ENCODE measurements at places on chromosomes 2 and 18.

DNA sequence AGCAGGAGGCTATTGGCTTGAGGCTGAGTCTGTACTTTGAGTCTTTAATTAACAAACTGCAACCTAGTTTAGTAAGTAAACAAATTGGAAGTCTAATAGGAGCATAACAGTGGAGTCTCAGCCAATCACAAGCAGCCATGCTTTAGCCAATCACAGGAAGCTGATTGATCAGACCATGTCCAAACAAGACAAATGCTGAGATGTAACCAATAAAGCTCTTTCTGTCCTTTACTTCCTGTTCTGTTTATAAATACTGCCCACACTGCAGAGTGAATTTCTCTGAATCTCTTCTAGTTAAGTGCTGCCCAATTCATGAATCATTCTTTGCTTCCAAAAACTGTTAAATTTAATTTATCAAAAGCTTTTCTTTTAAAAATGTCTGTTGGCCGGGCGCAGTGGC lies 146.6 kb upstream of the DLX2 start:
- DNase-seq = no peak

GRCh38 chr18:64850791-64851190 lies 701.9 kb upstream of the LINC00305 start:
- no peak for DNase-seq

GRCh38 chr2:190354003-190354690 lies 10.8 kb downstream of the INPP1 start:
- no peak for DNase-seq

DNA sequence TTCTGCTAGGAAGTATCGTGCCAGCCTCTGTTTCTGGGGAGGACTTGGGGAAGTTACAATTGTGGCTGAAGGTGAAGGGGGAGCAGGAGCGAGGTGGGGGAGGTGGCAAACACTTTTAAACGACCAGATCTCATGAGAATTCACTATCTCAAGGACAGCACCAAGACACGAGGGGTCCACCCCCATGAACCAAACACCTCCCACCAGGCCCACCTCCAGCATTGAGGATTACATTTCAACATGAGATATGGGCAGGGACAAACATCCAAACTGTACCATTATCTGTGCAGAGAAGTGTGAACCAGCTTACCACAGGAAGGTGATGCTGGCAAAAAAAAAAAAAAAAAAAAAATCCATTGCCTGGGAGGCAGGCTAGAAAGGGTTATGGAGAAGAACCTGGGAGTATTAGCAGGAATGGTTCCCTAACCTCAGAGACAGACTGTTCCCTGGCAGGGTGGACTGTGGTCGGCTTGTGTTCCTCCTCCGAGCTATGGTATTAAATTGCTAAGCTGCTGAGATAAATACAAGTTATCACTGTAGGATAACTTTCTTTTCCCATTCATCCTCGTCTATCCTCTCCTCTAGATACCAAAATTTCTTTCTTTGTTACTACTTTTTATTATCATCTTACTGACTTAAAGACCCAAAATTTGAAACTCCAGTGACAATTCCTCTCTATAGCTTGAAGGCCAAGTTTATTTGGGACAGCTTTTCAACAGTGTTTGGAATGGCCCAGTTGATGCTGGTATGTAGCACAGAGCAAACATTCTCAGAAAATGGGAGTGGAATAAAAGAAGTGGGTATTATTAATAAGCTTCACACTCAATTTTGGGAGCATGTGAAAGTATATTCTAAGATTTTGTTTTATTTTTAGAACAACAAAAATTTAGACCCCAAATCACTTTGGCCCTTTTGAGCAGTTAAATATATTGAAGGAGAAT lies 73.7 kb upstream of the MAP3K20 start:
- no peak for DNase-seq

DNA sequence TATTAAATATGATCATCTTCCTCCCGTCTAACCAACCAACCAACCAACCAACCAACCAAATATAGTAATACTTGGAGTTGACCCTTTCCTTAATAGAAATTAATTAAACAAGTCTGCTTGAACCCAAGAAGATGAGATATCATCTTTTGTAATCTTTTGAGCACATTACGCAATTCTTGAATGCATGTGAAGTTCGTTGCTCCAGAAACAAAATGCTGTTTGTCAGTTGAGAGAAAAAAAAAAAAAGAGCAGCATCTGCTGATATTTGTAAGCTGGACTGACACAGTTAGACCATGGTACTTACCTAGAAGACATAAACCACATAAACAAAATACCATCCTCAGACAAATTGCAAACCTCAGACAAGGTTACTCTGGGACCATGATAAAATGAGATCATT lies 9.2 kb upstream of the SERPINB2 start:
- no peak for DNase-seq

DNA sequence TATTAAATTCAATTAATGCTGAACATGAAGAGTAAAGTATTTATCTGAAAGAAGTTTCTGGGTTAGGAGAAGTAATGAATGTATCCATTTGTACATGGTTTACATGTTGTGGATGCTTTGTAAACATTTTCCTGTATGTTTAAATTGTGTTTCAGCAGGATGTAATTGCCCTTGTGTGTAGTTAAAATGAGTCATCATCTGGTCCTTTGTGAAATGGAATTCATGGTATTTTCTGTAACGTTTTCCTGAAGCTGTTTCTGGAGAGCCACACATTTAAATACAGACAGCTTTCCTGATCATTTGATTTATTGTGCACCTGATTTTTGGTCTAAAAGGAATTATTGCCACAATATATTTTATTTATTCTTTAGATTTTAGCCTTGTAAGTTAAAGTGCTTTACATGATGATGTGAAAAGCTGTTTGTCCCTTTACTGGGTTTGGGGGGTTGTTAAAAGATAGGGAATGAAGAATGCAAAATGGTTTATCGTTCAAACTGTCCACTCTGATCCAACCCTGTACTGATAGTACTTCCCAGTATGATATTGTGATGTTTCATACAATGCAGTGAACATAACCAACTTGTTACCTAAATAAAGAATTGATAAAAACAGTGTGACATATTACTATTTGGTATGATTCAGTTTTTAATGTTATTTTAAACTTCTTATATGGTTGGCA lies 41.7 kb upstream of the SLC3A1 start:
- DNase-seq = no peak

DNA sequence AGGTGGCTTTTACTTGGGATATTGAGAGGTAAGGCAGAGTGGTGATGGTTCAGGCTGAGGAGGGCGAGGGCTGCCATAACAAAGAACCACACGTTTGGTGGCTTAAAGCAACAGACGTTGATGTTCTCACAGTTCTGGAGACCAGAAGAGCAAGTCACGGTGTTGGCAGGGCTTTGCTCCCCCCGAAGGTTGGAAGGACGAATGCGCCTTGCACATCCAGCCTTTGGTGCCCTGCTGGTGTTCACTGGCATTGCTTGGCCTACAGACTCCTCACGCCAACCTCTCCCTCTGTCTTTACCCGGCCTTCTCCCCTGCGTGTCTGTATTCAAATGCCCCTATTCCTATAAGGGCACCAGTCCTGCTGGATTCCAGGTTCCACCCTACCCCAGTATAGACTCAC lies 125.4 kb downstream of the TPO start:
- no peak for DNase-seq

DNA sequence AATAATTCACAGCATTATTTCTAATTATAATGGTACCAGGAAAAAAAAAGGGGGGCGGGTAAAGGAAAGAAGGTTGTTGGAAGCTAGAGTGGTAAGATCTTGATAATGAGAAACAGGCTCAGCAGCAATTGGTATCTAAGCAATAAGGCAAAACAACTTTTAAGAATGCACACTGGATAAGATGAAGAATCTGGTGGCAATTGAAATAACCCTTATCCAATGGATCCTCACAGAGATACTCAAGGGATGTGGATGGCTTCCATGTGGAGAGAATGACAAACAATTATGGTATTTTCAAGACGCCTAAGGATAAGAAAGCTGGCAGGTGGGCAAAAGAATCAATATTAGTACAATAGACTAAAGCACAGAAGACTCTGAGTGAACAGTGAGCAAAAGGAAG lies 153.6 kb downstream of the UPP2 start:
- no peak for DNase-seq

DNA sequence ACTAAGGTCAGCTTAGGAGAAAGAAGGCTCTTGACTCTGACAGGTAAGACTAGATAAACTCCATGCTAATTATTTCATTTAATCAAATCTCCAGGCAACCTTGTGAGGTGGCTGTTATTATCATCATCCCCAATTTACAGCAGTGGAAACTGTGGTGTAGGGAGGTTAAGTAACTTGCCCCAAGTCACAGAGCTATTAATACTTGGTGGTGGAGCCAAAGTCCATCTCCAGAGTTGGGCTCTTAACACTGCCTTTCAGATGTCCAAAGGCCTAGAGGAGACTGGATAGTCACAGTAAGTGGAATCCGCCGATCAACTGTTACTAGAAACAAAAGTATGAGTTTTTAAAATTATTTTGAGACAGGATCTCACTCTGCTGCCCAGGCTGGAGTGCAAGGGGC lies 46.6 kb upstream of the SP3 start:
- DNase-seq = no peak

DNA sequence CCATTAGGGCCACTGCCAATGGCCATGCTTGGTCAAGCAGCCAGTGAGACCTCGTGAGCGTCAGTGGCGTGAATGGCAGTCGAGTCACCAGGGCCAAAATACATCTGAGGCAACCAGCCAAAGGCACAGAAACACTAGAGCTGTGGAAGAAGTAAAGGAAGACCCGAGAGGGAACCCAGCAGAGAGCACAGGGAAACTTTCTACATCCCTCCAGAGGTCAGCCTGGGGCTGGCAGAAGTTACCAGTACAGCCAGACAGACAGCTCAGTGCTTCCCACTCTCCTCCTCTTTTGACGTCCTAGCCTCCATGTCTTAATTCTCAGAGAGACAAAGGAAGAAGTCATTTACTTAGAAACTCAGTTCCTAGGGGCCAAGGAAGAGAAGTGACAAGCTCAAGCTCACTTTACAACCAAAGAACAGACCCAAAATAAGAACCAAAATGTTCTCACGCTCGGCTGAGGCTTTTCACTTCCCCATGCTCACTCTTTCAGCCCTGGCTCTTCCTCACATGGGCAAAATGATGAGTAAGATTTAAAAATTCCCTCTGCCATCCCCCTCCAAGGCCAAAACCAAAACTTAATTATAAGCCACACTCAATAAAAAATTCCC lies 8.7 kb downstream of the CYRIA start:
- no peak for DNase-seq

- DNase-seq = no peak
Observed at GRCh38 chr2:25341753-25342371, at the start of gene DNMT3A. Gene DNMT3A (minus strand): TSS chr2:25341925. CDS start chr2:25313984, 27,941 bp downstream.

GRCh38 chr18:11909591-11910026 lies 1.5 kb upstream of the MPPE1 start:
- no peak for DNase-seq

DNA sequence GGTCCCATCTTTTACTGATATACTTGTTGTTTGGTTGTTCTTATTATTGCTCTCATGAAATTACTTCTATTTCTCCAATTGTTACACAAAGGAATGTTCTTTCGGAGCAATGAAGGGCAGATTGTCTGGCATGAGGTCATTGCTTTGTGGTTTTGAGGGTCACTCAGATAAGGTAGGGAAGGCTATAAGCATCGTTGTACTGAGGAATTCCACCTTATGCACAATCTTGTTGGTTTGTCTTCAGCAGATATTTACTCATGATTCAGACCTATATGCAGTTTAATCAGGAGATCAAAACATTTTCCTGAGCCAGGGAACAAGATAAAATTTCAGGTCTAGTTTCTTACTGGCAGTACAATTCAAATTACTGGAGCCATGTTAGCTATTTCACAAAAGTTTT lies 163.0 kb upstream of the SPHKAP start:
- no peak for DNase-seq

DNA sequence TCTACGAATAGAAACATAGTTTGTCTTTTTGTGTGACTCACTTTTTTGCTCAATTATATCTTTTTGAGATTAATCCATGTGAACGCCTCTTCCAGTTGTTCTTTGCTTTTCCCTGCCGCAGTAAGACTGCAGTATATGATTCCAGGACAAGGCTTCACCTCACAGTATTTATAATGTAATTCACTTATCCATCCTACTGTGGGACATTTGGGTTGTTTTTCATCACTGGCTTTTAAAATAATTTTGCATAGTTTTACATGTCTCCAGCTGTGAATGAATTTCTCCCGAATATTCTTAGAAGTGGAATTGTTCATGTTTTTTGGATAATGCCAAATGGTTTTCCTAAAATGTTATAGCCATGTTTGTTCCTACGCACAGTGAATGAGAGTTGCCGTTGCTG lies 21.9 kb downstream of the COPS9 start:
- DNase-seq = no peak

DNA sequence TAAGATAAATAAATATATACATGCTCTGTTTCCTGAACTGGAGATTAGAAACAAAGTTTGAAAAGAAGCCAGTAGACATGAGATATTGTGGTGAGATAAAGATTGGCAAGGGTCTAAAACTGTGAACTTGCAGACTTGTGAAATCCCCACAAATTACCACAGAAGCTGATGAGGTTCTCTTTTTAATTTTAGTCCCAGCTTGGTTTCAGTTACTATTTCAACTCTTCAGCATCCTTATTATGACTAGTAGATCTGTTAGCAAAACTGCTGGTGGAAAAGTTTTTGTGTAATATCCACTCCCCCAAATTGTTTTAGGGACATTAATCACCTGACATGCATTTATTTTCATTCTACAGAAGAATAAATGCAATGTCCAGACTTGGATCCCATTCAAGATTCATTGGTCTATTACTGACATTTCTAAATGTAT lies 20.8 kb downstream of the RASGRP3 start:
- DNase-seq = no peak

DNA sequence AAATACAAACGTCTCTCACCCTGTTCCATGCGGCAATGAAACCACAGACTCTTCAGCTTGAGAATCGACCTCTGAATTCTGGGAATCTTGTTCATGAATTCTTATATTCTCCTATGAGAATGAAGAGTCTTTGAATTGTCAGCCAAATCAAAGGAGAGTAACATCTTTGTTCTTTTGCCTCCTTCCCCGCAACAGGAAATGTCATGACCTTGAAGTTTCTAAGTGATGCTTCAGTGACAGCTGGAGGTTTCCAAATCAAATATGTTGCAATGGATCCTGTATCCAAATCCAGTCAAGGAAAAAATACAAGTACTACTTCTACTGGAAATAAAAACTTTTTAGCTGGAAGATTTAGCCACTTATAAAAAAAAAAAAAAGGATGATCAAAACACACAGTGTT lies 21.8 kb downstream of the TNFAIP6 start:
- DNase-seq = no peak

- DNase-seq = no peak
Observed at GRCh38 chr18:56727399-56727798, 76.2 kb downstream of the WDR7 start.

DNA sequence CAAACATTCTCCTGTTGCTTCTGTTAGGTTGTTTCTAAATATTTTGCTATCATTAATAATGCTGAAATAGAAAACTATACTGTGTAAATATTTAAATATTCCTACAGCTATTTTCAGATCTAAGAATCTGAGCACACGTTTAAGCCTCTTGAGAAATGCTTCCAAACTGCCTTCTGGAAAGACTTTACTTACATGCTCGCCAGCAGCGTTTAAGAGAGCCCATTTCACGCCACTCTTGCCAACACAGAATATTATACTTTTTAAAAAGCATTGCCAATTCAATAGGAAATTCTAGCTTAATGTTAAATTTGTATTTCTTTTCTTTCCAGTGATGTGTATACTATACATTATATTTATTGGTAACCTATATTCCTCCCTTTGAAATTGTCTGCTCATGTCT lies 92.0 kb downstream of the TMEM163 start:
- DNase-seq = no peak

GRCh38 chr2:45712570-45712969 lies 61.1 kb downstream of the PRKCE start:
- DNase-seq = no peak
